ENCODE measurements at places on chromosomes 5 and 9. TPM values are rescaled to one million over a fixed set of nuclear protein-coding genes. Genes with fewer than 3 reads are reported as not detected.

- DNase-seq: no peak
Observed at GRCh38 chr9:3035579-3036332, 191.9 kb upstream of the PUM3 start.

GRCh38 chr9:95000821-95001220, 274.3 kb downstream of the AOPEP start:
- DNase-seq: no peak

GRCh38 chr5:91264311-91265051, 118.6 kb downstream of the ARRDC3 start:
- no peak for DNase-seq

DNA sequence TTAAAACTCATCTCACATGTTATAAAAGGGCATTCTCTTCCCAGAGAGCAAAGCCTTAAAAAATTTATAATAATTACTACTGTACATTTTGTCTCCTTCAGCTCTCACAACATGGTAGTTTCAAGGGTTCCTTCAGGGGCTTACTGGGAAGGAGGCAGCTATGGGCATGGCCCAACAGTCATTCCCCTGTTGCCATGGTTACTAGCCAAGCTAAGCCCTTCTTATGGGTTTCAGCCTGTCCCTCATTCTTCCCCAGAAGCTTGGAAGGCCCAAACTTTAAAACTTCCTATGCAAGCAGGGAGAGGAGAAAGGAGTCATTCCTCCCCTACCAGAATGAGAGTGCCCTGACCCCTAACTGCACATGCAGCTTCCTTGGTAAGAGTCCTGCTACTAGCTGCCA, 82.2 kb upstream of the CNTLN start:
- DNase-seq: no peak

DNA sequence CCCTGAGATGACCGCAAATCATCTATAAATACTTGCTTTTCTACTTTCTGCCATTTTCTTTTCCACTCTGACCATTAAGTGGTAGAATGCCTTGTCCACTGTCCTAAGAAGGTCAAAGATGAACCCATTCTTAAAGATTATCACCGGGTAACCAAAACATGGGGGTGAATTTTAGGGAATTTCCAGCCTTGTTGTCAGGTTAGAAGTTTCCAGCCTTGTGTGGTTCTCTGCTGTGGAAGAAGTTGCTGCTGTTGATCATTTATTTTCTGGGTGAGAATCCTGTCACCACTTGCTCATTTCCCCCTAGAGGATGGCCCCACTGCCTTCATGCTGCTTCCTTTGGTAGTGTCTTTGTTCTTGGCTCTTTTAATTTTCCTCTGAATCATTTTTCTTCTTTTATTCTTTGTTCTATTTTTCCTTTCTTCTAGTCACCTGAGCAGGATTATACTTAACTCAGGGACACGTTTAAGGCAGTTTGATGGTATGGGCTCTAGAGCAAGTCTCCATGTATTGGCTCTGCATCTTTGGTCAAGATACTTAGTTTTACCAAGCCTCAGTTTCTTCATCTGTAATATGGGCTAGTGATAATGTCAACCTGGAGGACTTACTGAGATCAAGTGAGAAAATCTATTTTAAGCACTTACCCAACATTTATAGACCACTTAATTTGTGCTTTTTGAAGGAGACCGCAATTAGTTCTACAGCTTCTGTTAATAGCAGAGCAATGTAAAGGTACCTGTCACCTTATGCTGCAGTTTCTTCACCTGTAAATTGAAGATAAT, 266.2 kb downstream of the ARHGAP26 start:
- peak; percentile 58 for DNase-seq

- DNase-seq: no peak
Observed at GRCh38 chr9:89360465-89360864, 42.2 kb downstream of the SECISBP2 start.

DNA sequence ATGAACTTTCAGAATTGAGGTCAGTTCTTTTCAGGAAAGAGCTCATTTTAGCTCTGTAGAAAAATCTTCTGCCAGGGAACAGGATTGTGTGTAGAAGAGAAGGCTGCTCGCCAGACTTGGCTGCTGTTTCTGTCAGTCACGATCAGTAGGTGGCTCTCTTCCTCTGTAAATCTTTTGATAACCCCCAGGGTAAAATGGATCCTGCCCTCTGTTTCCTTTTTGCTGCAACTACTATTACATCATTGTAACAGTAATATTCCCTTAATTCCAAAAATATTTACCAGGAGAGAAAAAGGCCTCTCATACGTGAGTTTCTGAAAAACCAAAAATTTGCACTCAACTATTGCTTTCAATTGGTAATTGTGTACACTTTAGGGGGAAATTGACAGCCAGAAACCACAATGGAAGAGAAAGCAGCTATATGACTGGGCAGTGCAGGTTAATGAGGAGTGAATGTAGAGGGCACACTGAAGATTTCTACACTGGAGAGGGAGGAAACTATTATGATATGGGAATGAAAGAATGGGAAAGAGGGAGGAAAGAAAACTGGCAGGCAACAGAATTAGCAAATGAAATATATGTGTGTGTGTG, 12.3 kb downstream of the IFNA21 start:
- peak; percentile 15 for DNase-seq

DNA sequence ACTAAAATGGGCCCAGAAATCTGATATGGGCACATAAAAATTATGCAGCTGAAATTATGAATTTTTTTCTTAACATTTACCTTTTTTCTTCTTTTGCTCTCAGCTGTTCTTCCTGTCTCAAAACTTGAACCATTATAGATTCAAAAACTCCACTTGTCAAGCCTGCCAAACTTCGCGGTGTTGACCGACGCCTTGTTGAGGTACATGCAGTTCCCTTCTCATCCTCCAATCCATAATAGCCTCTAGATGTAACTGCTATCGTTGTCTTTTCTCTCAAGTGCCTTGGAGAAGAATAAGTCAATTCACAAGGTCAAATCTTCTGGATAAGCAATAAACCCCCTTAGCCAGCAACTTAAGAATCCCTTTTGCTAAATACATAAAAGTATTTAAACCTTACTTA, 27.2 kb downstream of the RANBP6 start:
- no peak for DNase-seq

- no peak for DNase-seq
Observed at GRCh38 chr5:1470762-1471211, 25.5 kb upstream of the SLC6A3 start.

DNA sequence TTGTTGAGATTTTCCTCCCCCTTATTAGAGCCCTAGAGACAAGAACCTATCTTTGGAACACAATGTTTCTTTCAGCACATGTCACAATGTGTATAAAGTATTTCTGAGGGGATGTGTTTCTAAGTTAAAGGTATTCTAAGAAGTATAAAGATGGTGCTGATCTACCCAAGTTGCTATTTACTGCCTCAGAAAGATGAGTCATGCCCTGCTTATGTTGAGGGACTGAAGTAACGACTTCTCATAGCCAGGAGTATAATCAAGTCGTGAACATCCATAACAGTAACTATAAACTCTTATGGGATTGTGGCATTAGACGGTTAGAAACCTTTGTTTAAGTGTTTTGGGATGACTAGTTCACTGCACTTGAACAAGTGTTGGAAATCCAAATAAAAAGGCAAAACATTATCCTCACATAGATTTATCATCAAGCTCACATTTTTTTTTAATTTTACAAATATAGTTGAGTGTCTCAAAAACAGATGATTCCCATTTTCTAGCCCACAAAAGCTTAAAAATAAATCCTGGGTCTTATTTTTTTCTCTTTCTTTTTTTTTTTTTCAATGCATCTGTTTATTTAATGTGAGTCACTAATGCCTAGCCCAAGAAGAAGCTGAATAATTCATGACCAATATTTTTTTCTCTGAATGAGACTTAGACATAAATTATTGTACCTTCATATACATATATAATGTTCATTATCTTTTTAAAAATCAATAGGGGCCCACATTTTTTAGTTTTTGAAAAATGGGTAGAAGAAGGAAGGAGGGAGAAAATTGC, 12.2 kb upstream of the TMEM252 start:
- DNase-seq: no peak

DNA sequence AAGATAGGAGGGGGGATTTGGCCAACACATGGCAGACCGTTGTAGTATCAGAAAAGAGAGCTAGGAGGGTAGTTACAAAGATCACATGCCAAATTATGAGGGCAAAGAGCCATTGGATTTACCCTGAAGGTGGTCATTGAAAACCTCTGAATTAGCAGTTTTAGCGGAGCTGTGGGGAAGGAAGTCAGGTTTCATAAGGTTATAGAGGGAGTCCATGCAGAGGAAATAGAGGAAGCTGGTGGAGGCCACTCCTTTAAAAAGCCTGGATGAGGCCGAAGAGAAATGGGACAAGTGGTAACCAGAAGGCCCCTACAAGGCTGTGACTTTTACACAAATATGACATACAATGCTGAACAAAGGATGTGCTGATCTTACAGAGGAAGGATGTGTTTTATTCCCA, 13.2 kb downstream of the DOCK8 start:
- no peak for DNase-seq

GRCh38 chr9:4077499-4078102, 222.3 kb downstream of the GLIS3 start:
- peak; percentile 75 for DNase-seq

- no peak for DNase-seq
Observed at GRCh38 chr5:4576161-4576748, 563.9 kb upstream of the ADAMTS16 start.

- no peak for DNase-seq
Observed at GRCh38 chr9:14402583-14402982, 88.6 kb upstream of the NFIB start.

- no peak for DNase-seq
Observed at GRCh38 chr9:136300866-136301265, 3.0 kb downstream of the CCDC187 start.

- DNase-seq: no peak
Observed at GRCh38 chr9:100064872-100065581, 33.8 kb downstream of the ERP44 start.

C5orf52 gene
- not detected for total RNA-seq

FCN2 gene
- not detected for total RNA-seq

LCN15 gene
- not detected for total RNA-seq

NIPSNAP3A gene
- 12.2 TPM for total RNA-seq

IFNA13 gene
- total RNA-seq: not detected
